EL (cell line): ENCODE measurements at places on chromosomes 7 and 10.
A peak's percentile ranks its signal among the peaks of the same experiment; 100 is the strongest.

GRCh38 chr7:8615019-8615418 is 181.6 kb downstream of the NXPH1 start:
- DNase-seq, result no peak

GRCh38 chr10:75613685-75614504 is 182.5 kb downstream of the LRMDA start:
- DNase-seq, result no peak

- DNase-seq, result no peak
Observed at GRCh38 chr10:129662426-129662825, 195.4 kb downstream of the MGMT start.

GRCh38 chr10:1738950-1739349 is 1.6 kb upstream of the ADARB2 start:
- DNase-seq, result no peak

DNA sequence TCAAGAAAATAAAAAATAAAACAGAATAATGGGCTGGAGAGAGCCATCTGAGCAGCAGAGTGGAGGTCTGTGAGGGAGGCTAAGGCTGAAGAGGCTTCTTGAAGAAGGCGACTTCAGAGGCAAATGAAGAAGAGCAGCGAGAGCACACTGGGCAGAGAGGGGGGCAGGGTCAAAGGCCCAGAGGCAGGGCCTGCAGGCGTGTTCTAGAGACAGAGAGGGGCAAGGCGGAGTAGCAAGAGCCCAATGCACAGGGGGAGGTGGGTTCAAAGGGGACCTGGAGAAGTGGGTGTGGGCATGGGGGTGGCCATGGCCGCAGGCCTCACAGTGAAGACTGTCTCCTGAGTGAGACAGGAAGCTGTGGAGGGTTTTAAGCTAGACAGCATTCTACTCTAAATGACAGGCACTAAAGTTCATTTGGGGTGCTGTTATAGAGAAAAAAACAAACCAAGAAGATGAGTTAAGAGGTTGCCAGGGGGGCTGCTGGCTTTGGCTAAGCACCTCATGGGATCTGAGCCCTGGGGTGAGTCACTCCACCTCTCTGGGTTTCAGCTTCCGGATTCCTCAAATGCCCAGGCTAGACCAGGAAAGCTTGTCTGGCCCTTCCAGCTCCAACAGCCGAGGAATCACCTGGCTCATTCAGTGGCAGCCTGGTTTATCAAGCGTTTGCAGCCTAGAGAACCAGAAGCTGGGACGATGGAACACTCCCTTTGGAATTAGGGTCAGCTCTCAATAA is 81.7 kb downstream of the DLG5 start:
- peak; percentile 95 for DNase-seq

GRCh38 chr10:4352414-4352961 is 473.5 kb upstream of the AKR1E2 start:
- no peak for DNase-seq

GRCh38 chr7:100544967-100545359 is 6.0 kb downstream of the AGFG2 start:
- DNase-seq, result no peak

- no peak for DNase-seq
Observed at GRCh38 chr7:118429141-118429540, 204.6 kb downstream of the ANKRD7 start.

- peak; percentile 79 for DNase-seq
Observed at GRCh38 chr10:30671026-30671616, 41.6 kb upstream of the LYZL2 start.

GRCh38 chr10:15897287-15897686 is 37.0 kb upstream of the MINDY3 start:
- DNase-seq, result no peak

GRCh38 chr7:108016841-108017775 is 14.1 kb upstream of the LAMB1 start:
- DNase-seq, result peak; percentile 50

DNA sequence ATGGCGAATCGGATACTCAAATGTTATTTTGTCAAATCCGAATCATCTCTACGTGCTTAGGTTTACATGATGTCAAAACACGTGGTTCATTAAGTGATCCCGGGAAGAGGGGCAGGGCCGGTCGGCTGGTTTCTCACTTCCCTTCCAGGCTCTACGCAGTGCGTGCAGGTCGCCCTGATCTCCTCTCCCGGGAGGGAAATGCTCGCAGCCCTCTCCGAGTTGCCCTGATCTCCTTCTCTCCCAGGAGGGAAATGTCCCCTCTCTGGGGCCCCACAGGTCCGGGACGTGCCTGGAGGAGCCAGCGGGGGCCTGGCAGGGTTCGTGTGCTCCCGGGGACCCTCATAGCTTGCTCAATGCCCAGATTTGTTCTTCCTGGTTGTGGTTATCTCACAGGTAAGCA is 202.7 kb downstream of the DNAJB6 start:
- no peak for DNase-seq

GRCh38 chr7:96308253-96308949 is 13.5 kb downstream of the SLC25A13 start:
- DNase-seq, result no peak

GRCh38 chr7:142323706-142324105 is 65.8 kb upstream of the PRSS58 start:
- peak; percentile 33 for DNase-seq

GRCh38 chr7:15462721-15463389 is 99.0 kb downstream of the AGMO start:
- DNase-seq, result peak; percentile 25

GRCh38 chr7:113122744-113123143 is 4.4 kb upstream of the SMIM30 start:
- DNase-seq, result no peak

GRCh38 chr7:35258125-35258867 is 4.4 kb upstream of the TBX20 start:
- no peak for DNase-seq

DNA sequence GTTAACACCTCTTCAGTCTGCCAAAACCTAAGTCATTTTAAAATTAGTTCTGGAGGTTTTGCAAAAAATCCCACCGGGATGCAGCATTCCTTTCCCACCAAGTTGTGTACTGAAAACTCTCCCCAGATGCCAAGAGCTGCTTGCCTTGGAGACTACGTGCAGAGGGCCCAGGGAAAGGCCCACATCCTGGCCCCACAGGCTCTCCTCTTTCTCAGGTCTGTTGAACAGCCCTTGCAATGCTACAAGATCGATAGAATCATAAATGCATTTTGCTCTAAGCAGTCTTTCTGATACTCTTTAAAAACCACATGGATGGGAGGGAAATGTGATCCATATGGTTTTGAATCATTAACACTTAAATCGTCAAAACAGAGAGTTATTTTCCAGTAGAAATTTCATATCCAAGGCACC is 126.7 kb upstream of the ZMIZ1 start:
- DNase-seq, result no peak

DNA sequence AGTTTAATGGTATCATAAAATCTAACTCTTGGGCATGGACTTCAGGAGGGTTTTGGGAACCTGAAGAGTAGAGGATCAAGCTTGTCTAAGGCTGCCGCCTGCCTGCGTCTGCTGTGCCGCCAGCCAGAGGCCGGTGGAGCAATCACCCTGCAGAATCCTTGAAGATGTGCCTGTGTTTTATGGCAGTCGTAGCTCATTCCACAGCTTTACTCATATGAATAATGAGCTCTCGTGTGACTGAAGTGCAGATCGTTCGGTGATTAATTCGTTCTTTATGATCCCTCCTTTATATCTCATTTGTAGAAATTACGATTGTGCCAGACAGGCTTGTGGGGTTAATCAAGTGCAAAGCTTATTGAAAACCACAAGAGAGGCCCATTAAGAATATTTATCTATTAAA is 100.8 kb downstream of the ACTR3B start:
- DNase-seq, result no peak

- DNase-seq, result no peak
Observed at GRCh38 chr10:55183993-55184392, 383.0 kb upstream of the PCDH15 start.

- DNase-seq, result no peak
Observed at GRCh38 chr7:30557245-30557644, 37.4 kb upstream of the GARS1 start.

DNA sequence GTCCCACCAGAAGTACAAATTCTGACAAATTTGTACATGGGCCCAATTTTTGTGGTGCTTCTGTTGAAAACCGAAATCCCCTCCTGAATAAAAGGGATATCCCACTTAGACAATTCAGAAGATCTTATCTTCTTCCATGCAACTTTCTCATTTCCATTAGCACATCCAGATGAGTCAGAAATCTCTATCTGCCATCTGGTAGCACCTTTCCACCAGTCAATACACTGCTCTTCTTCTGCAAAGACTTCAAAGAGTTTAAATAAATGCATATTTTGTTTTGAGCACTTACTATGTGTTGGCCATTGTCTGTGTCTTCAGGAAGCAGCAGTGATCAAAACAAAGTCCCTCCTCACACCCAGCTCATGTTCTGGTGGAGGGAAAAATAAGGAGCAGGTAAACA is 12.7 kb upstream of the KLF6 start:
- DNase-seq, result no peak

- DNase-seq, result no peak
Observed at GRCh38 chr7:53485354-53485753, 449.9 kb downstream of the POM121L12 start.

GRCh38 chr7:71613313-71613712 is 481.4 kb downstream of the GALNT17 start:
- DNase-seq, result no peak

DNA sequence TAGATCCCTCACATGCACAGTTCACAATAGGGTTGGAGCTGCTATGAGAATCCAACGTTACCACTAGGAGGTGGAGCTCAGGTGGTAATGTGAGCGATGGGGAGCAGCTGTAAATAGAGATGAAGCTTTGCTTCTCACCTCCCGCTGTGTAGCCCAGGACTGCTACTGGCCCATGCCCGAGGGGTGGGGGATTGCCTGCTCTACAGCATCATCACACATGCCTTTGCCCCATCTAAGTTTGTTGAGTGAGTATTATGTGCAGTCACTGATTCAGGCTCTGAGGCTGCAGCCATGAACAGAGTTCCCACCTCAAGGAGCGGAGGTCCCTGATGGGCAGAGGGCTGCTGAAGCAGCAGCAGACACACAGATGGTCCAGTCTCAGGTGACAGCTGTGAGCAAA is 94.1 kb downstream of the CHST15 start:
- no peak for DNase-seq

- no peak for DNase-seq
Observed at GRCh38 chr10:6035101-6035834, 26.9 kb downstream of the IL2RA start.

- no peak for DNase-seq
Observed at GRCh38 chr10:95312257-95312656, 21.5 kb upstream of the PDLIM1 start.

DNA sequence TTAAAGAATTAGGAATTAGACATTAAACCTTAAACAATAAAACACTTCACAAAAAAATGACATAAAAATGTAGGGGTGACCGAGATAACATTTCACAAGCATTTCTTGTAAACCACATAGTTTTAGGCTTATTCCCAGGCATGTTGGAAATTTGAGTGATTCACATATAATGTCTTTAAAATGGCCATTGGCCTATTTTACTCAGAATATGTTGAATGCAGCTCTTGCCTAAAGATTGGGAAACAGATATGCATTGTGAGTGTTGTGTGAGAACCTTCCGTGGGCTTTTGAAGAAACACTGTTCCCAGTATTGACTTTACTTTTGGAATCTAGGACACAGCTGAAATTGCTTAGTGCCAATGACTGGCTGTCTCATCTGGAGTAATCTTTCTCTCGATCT is 79.6 kb downstream of the ARL5B start:
- DNase-seq, result peak; percentile 52

DNA sequence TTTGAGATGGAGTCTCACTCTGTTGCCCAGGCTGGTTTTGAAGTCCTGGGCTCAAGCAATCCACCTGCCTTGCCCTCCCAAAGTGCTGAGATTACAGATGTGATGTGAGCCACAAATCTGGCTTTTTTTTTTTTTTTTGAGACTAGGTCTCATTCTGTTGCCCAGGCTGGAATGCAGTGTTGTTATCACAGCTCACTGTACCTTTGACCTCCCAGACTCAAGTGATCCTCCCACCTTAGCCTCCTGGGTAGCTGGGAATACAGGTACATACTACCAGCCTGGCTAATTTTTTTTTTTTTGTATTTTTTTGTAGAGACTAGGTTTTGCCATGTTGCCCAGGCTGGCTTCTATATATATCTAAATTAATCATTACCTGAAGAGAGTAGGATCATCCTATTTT is 62.4 kb downstream of the HIF1AN start:
- DNase-seq, result no peak

- no peak for DNase-seq
Observed at GRCh38 chr10:11499425-11500071, 111.9 kb downstream of the USP6NL start.

GRCh38 chr10:34522546-34522945 is 292.6 kb downstream of the PARD3 start:
- DNase-seq, result peak; percentile 23

GRCh38 chr7:93245525-93246432 is 13.6 kb downstream of the VPS50 start:
- peak; percentile 31 for DNase-seq

GRCh38 chr10:35463878-35464277 is 127.6 kb downstream of the CCNY start:
- no peak for DNase-seq

- no peak for DNase-seq
Observed at GRCh38 chr10:11510736-11511135, 100.7 kb downstream of the USP6NL start.

DNA sequence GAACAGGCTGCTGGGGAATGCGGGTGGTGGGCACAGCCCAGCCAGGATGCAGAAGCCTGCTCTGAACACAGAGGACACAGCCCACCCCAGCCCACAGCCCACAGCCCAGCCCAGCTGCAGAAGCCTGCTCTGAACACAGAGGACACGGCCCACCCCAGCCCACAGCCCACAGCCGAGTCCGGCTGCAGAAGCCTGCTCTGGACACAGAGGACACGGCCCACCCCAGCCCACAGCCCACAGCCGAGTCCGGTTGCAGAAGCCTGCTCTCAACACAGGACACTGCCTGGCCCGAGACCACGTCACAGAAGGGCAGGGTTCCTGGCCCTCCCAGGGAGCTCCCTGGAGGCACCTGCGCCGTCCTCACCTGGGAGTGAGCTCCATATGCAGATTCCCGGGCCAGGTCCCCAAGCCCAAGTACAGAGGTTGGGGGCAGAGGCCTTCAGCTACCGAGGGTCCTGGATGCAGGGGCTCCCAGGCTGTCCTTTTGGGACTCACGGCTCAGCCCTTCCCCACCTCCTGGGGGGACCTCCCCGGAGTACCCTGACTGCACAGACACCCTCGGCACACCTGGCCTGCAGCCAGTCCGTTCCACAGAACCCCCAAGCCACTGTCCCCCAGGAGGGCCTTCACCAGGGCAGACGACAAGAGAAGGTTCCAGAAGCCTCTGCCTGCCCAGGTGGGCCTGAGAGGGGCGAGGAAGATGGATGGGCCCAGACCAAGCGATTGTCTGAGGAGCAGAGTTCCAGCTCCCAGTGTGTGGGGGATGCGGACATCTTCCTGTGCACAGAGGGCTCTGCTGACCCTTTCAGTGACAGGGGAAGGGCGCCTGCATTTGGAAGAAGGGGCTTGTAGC is 23.7 kb upstream of the FOXL3 start:
- no peak for DNase-seq

DNA sequence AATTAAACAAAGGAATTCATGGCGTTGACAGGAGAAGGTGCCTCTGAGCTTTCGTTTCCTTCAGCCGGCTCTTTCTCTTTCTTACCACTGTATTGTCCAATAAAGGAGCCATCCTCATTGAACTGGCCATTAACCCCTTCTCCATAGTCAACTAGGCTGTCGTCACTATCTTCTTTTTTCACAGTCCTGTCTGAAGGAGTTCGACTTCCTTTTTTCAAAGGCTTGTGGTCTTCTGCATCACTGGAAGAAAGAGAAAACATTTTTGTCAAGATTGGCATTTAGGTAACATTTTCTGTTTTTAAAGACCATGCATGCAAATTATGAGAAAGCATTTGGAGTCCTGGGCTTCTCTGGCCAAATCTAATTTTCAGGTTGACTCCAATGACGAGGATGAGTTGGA is 19.7 kb upstream of the LAMB4 start:
- no peak for DNase-seq

GRCh38 chr10:29970576-29970975 is 88.8 kb downstream of the JCAD start:
- no peak for DNase-seq
